ENCODE measurements at places on chromosomes 7 and 10.

- no peak for ATAC-seq
Observed at GRCh38 chr10:88792661-88793060, 9.9 kb upstream of the LIPM start.

GRCh38 chr10:35212856-35213255, 86.2 kb downstream of the CREM start:
- no peak for ATAC-seq

DNA sequence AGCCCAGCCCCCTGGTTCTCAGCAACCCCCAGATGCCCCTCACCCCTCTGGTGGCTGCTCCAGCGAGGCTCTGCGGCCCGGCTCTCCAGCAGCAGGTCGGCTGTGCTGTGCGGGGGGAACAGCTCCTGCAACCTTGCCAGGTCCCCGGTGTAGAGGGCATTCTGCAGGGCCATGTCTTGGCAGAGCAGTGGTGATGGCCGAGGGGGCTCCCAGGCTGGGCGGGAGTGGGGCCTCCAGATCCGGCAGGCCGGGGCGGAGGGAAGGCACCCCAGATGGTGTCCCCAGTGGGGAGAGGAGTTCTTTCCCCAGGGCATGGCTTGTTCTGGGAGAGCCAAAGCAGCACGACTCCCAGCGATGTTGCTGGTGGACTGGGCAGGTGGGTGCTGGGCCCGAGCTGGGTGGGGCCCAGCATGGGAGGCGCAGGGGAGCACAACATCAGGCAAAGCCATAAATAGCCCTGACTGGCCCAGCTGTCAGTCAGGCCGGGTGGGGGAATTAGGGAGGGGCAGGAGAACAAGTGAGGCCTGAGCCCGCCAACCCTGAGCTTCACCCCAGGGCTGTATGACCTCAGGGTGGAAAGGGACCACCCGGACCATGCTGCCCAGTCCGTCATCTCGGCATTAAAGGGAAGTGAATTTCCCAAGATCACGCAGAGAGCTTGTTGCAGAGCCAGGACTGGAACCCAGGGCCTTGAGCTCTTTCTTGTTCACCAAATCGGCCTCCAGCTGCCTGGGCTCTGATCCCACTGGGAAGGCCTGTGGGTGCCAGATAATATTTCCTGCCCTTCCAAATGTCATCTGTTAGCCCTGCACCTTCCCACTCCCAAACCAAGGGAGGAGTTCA, 580 bp upstream of the ASB10 start:
- no peak for ATAC-seq

DNA sequence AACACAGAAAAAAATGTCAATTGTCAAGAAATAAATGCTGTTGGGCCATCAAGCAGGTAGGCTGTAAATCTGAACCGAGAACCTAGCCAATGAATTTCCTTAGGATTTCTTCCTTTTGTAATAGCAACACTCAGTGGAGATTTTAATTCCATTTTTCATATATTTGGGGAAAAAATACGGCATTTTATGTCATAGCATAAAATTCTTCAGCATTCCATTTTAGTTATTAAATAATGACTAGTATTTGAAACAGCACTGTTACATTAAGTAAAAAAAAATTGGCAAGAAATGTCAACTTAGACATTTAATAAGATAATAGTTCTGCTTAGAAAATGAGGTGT, 12.3 kb upstream of the VIM start:
- no peak for ATAC-seq

- ATAC-seq = no peak
Observed at GRCh38 chr10:79925614-79926013, 23.3 kb downstream of the SFTPD start.

DNA sequence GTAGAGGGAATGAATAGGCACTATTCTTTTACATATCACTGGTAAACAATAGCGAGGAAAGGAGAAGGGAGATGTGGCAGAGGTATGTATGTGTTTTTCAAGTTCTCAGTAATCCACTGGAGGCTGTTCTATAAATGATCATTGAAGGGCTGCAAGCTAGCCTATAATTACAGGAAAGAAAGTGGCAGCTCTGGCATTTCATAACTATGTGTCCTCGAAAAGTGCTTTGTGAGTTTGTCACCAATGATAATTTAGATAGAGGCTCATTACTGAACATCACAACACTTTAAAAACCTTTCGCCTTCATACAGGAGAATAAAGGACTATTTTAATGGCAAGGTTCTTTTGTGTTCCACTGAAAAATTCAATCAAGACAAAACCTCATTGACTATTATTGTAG, 235.1 kb downstream of the FOXP2 start:
- no peak for ATAC-seq

GRCh38 chr10:113880236-113880635, 25.8 kb downstream of the NHLRC2 start:
- ATAC-seq = no peak

GRCh38 chr7:15560968-15561367, 847 bp downstream of the AGMO start:
- no peak for ATAC-seq

DNA sequence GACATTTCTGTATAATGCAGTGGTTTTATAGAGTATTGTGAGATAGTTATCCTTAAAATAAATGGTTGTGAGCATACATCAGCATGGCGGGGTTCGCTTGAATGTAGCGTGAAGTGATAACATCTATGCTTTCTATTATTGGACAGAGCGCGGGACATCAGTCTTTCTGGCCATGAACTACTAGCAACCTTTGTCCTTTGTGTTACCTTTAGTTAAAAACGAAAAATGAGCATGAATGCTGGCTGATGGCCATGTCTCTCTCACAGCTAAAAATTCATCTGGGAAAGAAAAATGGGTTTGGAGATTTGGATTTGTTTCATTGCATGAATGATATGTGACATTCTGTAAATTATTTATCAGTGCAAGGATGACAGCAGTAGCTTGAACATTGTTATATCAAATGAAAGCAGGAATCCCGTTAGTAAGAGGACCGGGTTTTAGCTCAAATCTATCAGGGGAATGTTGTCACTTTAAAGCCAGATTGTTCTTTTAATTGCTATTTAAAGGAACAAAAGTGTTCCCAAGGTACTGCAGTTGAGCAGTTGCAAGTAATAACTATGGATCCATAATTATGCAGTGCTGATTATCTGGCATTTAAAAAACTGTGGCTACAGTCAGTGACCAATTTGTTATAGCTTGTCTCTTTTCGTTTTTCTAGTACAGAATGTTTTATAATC, 131.0 kb downstream of the KAT6B start:
- ATAC-seq = no peak

- ATAC-seq = no peak
Observed at GRCh38 chr7:134916171-134916883, 70.0 kb upstream of the AGBL3 start.

DNA sequence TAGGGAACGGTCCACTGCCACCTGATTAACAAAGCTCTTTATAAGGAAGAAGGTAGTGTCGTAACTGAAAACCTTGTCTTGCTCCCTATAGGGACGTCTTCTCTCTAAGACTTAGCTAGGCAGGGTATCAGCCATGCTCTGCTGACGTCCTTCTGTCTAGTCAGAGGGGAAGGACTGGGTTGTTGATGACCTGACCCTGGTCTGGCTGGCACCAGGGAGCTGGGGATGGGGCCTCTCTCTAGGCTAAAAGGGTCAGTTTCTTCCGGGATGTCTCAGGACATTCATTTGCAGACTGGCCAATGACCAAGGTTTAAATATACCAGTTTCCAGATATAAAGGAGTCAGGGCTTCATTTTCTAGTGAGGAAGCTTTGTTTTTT, 9.6 kb downstream of the CYP17A1 start:
- no peak for ATAC-seq

- no peak for ATAC-seq
Observed at GRCh38 chr7:100836812-100837098, 9.4 kb upstream of the EPHB4 start.

GRCh38 chr7:13908667-13909397, 80.6 kb downstream of the ETV1 start:
- ATAC-seq = no peak

DNA sequence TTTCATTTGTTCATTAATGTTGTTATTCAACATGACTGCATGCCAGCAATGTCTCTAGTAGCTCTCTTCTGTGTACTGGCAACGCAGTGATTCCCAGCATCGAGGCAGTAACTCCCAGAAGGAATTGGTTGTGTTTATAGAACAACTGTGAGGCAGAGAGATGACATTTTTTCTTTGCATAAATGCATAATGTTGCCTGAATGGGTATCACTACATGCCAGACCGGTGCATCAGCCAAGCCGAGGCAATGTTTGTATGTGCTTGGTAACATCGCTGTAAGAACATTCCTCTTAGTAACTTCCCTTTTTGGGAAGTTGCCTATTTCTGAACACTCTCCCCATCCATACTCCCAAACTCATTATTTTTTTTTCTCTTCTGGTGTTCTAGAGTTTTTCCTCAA, 182.9 kb downstream of the HTR7 start:
- no peak for ATAC-seq

GRCh38 chr7:1505731-1506550, 1.8 kb upstream of the INTS1 start:
- no peak for ATAC-seq

- peak; percentile 23 for ATAC-seq
Observed at GRCh38 chr7:142539901-142540300, 209.4 kb upstream of the PRSS1 start.

DNA sequence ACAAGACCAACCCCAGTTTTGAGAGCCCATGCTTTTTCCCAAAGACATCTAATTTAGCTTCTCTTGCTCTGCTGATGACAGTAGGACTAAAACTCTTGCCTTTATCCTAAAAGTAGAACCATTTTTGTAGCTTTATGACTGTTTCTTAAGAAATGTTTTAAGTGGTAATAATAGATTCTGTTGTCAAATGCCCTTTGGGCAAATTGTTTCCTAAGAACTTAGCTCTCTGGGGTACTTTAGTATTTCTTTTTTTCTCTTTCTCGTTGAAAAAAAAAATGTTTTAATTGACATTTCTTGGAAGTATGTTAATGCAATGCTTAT, 157.4 kb downstream of the ARID5B start:
- ATAC-seq = no peak

DNA sequence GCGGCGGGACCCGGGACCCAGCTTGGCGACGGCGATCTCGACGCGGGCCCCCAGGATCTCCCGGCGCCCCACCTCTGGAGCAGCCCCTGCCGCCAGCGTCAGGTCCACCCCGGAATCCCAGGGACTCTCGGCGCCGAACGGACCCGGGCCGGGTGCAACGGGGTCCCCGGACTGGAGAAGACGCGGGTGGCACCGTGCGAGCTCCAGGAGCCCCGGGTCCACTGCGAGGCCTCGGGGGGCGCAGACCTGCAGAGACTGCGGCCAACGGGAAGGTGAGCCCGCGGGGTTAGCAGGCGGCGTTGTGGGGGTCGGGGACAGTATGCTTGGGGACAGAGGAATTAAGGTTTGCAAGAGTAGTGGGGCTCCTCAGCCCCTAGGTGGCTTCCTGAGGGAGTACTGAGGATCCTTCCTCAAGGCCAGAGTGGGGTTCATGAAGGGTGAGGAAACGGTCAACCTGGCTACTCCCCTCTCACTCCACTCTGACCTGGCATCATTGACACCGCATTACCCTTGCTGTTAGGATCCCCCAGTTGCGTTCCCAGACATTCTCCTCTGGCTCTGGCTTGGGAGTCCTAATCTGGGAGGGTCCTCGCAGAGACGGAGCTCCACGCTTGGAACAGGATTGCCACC, 353 bp downstream of the EPHB6 start:
- no peak for ATAC-seq

DNA sequence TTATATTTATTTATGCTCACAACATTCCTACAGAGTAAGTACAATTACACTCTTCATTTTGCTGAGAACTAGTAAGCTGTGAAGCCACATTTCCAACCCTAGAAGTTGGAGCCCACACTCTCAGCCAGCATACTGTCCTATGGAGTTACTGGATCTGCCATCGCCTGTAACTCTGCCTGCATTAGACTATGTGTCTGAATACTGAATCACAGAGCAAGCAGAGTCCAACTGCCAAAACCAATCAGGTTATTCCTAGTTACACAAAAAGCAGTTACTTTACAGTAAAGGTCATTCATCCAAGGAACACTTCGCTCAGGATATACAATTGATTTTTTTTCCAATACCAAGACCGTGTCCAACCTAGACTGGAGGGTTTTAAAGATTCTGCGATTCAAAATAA, 21.5 kb downstream of the CTAGE6 start:
- ATAC-seq = no peak

- ATAC-seq = no peak
Observed at GRCh38 chr7:135888740-135889139, 88.4 kb downstream of the MTPN start.

DNA sequence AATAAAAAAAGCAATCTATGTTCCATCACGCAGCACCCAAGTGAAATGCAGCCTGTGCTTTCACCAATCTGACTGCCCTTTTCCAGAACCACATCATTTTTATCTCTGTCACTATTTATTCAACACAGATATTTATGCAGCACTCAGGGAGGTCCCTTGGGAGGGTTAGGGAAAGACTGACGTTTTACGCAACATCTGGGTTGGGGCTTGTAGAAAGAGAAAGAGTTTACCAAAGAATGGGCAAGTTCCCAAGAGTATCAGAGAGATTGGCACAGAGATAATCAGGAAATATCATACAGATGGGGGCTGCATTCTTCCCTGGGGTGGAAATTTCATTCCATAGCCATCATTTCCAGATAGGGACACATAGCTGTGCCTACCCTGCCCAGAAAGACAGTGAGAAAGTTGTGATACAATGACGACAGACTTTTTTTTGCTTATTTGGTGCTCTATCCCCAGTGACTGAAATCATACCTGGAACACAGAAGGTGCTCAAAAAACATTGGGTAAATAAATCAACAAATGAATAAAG, 474.2 kb downstream of the CALN1 start:
- no peak for ATAC-seq

DNA sequence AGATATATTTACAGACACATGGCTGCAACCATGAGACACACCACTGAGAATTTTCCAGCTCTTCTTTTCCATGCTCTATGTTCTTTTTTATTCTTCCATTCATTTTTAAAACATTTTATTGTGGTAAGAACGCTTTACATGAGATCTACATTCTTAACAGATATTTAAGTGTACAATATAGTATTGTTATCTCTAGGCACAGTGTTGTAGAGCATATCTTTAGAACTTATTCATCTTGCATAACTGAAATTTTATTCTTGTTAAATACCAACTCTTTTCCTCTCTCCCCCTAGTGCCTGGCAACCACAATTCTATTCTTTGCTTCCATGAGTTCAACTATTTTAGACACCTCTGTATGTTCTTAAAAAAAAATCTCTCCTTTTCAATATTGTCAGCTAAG, 67.1 kb upstream of the HABP2 start:
- no peak for ATAC-seq
